Cardiac muscle cell (in vitro differentiated cells and primary cell): ENCODE measurements at places on chromosomes 4 and X.

- DNase-seq, result peak; percentile 73
- H3K27me3 ChIP-seq, result no peaks in the 10 kb centered on the region
- H3K4me3 ChIP-seq, result no peak overlapping the region
- H3K36me3 ChIP-seq, result no peaks in the 10 kb centered on the region
These were observed 126.6 kb upstream of the SLC4A4 start for GRCh38 chr4:71212216-71212615.

GRCh38 chr4:10092481-10093270 lies 23.9 kb downstream of the WDR1 start:
- DNase-seq, result peak; percentile 77
- no peak overlapping the region for H3K4me3 ChIP-seq
- peaks cover 53% of the 10 kb centered on the region for H3K4me1 ChIP-seq
- H3K36me3 ChIP-seq, result peaks cover 58% of the 10 kb centered on the region
- H3K27ac ChIP-seq, result peak overlapping the region; percentile 97

- H3K27me3 ChIP-seq, result peaks cover 4% of the 10 kb centered on the region
- no peaks in the 10 kb centered on the region for H3K36me3 ChIP-seq
- H3K4me3 ChIP-seq, result no peak overlapping the region
- no peak overlapping the region for H3K27ac ChIP-seq
- DNase-seq, result no peak
These were observed 27.9 kb downstream of the TRIM61 start for GRCh38 chr4:164949448-164950143.

- no peak overlapping the region for H3K27ac ChIP-seq
- H3K36me3 ChIP-seq, result no peaks in the 10 kb centered on the region
- no peaks in the 10 kb centered on the region for H3K27me3 ChIP-seq
- no peak for DNase-seq
- no peaks in the 10 kb centered on the region for H3K4me1 ChIP-seq
These were observed 177.1 kb upstream of the TET2 start for GRCh38 chr4:104969394-104970082.

DNA sequence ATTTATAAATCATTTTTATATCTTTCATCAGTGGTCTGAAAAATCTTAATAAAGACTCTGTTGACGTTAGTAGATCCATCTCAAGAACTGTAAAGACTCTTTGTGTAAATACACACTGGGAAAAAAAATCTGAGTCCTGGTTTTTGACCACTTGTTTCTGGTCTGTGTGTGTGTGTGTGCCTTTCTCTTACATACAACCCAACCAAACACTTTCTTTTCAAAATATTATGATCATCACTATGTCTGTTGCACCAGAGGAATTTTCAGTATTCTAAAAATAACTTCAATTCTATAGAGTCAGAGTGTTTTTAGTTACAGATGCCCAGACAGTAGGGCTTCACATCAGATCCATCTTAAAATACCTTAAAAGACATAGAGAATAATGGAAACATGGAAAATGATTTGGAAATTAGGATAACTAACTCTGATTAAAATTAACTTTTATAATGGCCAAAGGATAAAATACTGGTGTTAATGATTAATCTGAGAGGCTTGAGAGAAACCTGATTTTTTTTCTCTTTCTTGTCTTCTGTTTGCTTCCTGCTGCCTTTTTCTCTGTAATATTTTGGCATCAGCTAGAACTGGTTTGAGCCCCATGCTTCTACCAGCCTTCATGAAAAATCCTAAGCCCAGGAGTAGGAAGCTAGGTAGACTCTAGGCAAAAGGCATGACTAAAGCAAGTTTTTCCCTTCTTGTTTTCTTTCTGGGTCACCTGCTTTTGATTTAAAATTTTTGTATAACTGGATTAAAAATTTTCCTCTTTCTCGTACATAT lies 99.7 kb downstream of the ATXN3L start:
- no peaks in the 10 kb centered on the region for H3K4me1 ChIP-seq
- DNase-seq, result no peak
- H3K4me3 ChIP-seq, result no peak overlapping the region
- no peak overlapping the region for H3K27ac ChIP-seq
- no peaks in the 10 kb centered on the region for H3K36me3 ChIP-seq

DNA sequence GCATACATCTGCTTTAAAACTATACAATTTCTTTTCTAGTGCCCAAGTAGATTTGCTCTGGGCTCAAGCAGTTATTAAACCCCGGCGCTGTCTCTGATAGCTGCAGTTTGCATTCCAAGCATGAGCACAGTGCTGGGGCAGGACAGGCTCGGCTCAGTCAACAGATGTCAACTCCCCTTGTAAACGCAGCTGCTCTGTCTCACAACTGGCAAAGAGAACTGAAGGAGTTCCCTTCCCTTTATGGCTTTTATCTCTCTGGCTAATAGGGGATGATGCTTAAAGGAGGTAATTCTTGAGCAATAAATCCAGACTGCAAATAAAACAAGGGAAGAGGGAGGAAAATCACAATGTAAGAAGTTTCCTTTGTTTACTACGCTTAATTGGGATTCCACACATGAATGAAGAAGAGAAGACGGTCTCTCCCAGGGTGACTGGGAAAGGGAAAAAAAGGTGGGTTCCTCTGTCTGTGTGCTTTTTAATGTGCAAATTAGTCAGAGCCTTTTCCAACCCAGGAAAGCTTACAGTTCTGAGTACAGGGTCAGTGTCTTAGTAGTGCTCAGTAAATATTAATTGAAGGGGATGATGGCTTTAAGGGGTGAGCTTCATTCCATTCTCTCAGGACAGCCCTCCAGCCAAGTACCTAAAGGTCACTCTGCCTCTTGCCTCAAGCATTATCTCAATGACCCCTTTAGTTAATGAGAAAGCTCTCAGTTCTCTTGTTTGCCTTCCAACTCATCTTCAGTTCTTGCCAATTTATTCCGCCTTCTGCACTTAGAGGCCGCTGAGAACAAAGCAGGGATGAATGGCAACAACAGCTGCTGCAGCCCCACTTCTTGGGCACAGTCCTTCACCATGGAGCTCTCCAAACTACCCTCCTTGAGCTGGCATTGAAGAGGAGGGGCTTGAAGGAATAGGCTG lies 155.7 kb upstream of the JADE1 start:
- no peak overlapping the region for H3K27ac ChIP-seq
- DNase-seq, result peak; percentile 55
- no peak overlapping the region for H3K4me3 ChIP-seq
- H3K27me3 ChIP-seq, result peaks cover 6% of the 10 kb centered on the region
- peaks cover 11% of the 10 kb centered on the region for H3K4me1 ChIP-seq

- no peak for DNase-seq
- H3K4me3 ChIP-seq, result no peak overlapping the region
- no peaks in the 10 kb centered on the region for H3K4me1 ChIP-seq
- H3K36me3 ChIP-seq, result no peaks in the 10 kb centered on the region
- no peak overlapping the region for H3K27ac ChIP-seq
These were observed 806.8 kb downstream of the PCDH19 start for GRCh38 chrX:99603091-99603814.

DNA sequence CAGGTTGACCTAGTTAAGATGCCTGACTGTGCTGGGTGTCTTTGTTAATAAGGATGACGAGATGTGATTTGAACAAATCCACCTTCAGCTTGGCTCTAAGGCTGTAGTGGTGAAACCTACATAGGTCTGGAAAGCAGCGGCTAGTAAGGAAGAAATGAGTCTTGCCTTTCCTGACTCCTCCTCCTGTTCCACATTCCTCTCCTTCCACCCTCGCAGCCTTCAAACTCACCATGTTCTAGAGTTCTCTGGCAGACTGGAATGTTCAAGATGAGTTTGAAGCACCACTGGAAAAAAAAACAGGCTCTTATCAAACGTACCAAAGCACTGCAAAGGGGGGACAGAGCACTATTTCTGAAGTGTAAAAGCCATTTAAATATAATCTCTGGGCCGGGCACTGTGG lies 395.4 kb downstream of the BMPR1B start:
- H3K27ac ChIP-seq, result no peak overlapping the region
- H3K4me1 ChIP-seq, result no peaks in the 10 kb centered on the region
- no peak overlapping the region for H3K4me3 ChIP-seq
- no peaks in the 10 kb centered on the region for H3K27me3 ChIP-seq

GRCh38 chr4:52840531-52841370 lies 21.4 kb upstream of the RASL11B start:
- no peak overlapping the region for H3K27ac ChIP-seq
- peaks cover 18% of the 10 kb centered on the region for H3K4me1 ChIP-seq
- H3K4me3 ChIP-seq, result no peak overlapping the region
- DNase-seq, result no peak
- no peaks in the 10 kb centered on the region for H3K27me3 ChIP-seq

DNA sequence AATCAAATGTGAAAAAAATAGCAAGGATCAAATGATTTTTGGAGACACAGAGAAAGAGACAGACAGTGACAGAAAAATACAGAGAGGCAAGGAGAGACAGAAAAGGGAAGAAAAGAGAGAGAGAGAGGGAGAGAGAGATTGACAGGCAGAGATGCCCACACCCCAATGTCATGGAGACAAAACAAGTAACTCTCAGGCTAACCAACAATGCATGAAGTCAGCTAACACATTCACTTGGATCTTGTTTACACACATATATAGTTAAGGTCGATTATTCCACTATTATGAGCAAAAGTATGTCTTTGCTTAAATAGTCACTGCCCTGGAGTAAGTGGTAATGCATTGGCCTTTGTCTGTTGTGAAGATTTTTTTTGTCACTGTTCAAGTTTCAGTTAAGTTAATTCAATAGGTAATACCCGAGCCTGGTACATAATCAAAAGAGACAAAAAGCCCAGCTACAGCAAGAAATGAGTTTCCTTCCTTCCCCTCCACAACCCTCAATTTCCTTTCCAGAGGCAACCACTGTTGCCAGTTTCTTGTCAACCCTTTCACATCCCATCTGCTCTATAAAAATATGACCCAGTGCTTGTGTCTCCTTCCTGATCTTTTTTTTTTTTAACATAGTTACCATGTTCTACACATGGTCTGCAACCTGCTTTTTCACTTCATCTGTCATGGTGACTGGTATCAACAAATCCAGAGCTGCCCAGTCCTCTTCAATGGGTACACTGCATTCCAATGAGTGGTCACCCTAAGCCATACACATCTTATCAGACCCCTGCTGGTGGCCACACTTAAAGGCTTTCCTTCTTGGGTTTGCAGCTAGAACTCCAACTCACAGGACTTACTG lies 52.1 kb downstream of the PROM1 start:
- peaks cover 17% of the 10 kb centered on the region for H3K4me1 ChIP-seq
- no peaks in the 10 kb centered on the region for H3K27me3 ChIP-seq
- DNase-seq, result no peak

DNA sequence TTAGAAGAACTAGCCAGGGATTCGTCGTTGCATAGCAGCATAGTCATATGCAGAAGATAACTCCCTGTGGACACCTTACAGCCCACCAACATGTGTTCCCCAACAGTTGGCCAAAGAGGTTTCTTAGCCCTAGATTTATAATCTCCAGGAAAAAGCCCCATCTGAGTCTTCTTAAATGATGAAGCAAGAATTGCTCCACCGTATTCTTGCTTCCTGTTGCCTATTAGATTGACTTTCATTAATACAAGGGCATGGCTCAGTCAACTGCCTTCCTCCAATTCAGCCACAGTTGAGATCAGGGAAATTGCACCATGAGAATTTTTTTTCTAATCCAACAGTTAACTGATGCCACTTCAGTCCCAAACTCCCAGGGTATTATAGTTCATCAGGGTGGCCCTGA lies 5.2 kb upstream of the AFF2 start:
- no peak for DNase-seq
- H3K36me3 ChIP-seq, result no peaks in the 10 kb centered on the region
- H3K4me1 ChIP-seq, result no peaks in the 10 kb centered on the region

DNA sequence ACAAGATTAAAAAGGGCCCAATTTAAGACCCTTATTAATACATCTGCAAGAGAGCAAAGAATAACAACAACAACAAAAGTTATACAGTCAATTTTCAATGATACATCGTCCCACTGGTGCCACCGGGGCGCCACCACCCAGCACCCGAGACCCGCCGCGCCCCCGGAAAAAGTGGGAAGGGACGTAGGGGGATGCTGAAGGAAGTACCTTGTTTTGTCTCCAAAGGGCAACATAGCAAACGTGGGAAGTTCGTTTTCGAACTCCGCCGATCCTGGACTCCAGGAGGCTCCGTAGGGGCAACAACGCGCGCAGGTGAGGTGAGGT lies 1.7 kb downstream of the PDE5A start:
- peaks cover 5% of the 10 kb centered on the region for H3K4me1 ChIP-seq
- peaks cover 30% of the 10 kb centered on the region for H3K27me3 ChIP-seq
- H3K27ac ChIP-seq, result no peak overlapping the region
- peak overlapping the region; percentile 89 for H3K4me3 ChIP-seq

- H3K27ac ChIP-seq, result no peak overlapping the region
- no peak for DNase-seq
- no peaks in the 10 kb centered on the region for H3K36me3 ChIP-seq
These were observed 40.0 kb upstream of the ADRA2C start for GRCh38 chr4:3725936-3726870.

- no peak overlapping the region for H3K4me3 ChIP-seq
- H3K27me3 ChIP-seq, result no peaks in the 10 kb centered on the region
- no peaks in the 10 kb centered on the region for H3K4me1 ChIP-seq
- no peak overlapping the region for H3K27ac ChIP-seq
- no peak for DNase-seq
These were observed 206.5 kb upstream of the STK26 start for GRCh38 chrX:131816551-131817136.

GRCh38 chr4:102878901-102879300 lies 10.1 kb downstream of the CISD2 start:
- no peaks in the 10 kb centered on the region for H3K27me3 ChIP-seq
- peaks cover 4% of the 10 kb centered on the region for H3K4me1 ChIP-seq
- DNase-seq, result no peak
- H3K36me3 ChIP-seq, result peaks cover 8% of the 10 kb centered on the region
- H3K27ac ChIP-seq, result no peak overlapping the region

- no peak overlapping the region for H3K27ac ChIP-seq
- H3K4me3 ChIP-seq, result no peak overlapping the region
- H3K36me3 ChIP-seq, result no peaks in the 10 kb centered on the region
- H3K4me1 ChIP-seq, result peaks cover 2% of the 10 kb centered on the region
These were observed 16.1 kb downstream of the FAM120C start for GRCh38 chrX:54166915-54167314.

GRCh38 chrX:46561824-46562657 lies 11.5 kb upstream of the CHST7 start:
- no peaks in the 10 kb centered on the region for H3K4me1 ChIP-seq
- no peak overlapping the region for H3K4me3 ChIP-seq
- no peak overlapping the region for H3K27ac ChIP-seq
- no peak for DNase-seq
- H3K27me3 ChIP-seq, result no peaks in the 10 kb centered on the region

GRCh38 chr4:24537025-24537424 lies 47.3 kb downstream of the DHX15 start:
- H3K27ac ChIP-seq, result no peak overlapping the region
- peaks cover 65% of the 10 kb centered on the region for H3K36me3 ChIP-seq
- no peaks in the 10 kb centered on the region for H3K27me3 ChIP-seq

GRCh38 chr4:80043541-80043940 lies 29.5 kb downstream of the ANTXR2 start:
- DNase-seq, result no peak
- peaks cover 24% of the 10 kb centered on the region for H3K4me1 ChIP-seq
- no peaks in the 10 kb centered on the region for H3K27me3 ChIP-seq

DNA sequence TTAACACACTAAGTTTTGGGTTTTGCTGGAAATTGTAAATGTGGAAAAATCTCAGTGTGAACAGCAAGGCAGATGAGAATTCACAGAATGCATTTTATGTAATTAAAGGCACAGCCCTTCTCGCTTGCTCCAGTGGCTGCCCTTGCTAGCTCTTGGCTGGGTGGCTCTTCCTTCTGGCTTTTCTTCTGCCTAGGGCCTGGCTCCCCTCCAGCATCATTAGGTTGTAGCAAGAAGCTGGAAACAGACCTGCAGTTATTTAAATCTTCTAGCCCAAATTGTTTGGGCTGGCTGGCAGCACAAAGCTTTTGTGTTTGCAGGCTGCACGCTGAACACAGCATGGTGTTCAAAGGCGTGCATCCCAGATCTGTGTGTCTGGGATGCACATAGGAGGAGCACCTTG lies 56.5 kb downstream of the LIMCH1 start:
- no peak for DNase-seq
- peaks cover 22% of the 10 kb centered on the region for H3K27me3 ChIP-seq
- no peaks in the 10 kb centered on the region for H3K36me3 ChIP-seq
